ENCODE measurements at places on chromosomes 5 and 9. TPM values are rescaled to one million over a fixed set of nuclear protein-coding genes. Genes with fewer than 3 reads are reported as not detected.

Gene SLC6A7
- not detected for total RNA-seq

Gene MYOT
- not detected for total RNA-seq

Gene DMRT3
- total RNA-seq, result not detected

Gene SPINK13
- not detected for total RNA-seq

Gene PCBD2
- total RNA-seq, result 22.1 TPM

Gene CNTNAP3B
- total RNA-seq, result not detected

Gene SV2C
- total RNA-seq, result 0.19 TPM

Gene PCDHGB5
- total RNA-seq, result 0.17 TPM

DNA sequence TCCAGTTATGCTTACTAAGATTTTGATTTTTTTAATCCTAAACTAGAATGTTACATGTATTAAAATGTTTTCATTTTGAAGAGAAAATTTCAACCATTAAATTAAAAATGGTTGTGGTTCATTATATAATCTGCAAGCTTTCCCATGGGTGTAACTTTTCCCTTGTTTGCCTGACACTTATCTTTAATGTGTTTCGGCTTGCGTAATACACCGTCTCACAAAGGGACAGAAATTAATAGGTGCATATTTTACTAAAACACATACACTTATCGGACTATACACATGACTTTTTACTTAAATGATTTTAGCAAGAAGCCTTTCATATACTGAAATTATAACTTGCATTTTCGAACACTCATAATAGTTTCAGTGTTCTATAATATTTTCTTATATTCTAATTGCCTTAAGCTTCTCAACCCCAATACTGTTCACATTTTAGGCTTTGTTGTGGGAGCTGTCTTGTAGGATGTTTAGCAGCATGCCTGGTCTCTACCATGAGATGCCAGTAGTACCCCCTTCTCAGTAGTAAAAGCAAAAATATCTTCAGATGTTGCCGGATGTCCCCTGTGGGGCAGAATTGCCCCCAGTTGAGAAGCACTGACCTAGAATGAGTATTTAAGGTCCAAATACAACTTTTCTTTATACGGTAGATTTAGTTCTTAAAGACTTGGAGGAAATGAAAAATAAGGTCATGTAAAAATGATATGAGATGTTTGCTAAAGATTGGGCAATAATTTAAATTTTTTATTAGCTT lies 28.6 kb downstream of the UGCG start:
- no peak overlapping the region for H3K27ac ChIP-seq
- DNase-seq, result no peak
- H3K36me3 ChIP-seq, result peaks cover 2% of the 10 kb centered on the region
- peaks cover 38% of the 10 kb centered on the region for H3K4me1 ChIP-seq
- no peaks in the 10 kb centered on the region for H3K27me3 ChIP-seq

GRCh38 chr5:150149618-150150017 lies 6.0 kb downstream of the PDGFRB start:
- no peaks in the 10 kb centered on the region for H3K36me3 ChIP-seq
- H3K27me3 ChIP-seq, result peaks cover 12% of the 10 kb centered on the region
- no peak for DNase-seq
- H3K4me3 ChIP-seq, result no peak overlapping the region

- DNase-seq, result no peak
- H3K27ac ChIP-seq, result peak overlapping the region; percentile 99
- no peaks in the 10 kb centered on the region for H3K27me3 ChIP-seq
- peaks cover 19% of the 10 kb centered on the region for H3K36me3 ChIP-seq
- peaks cover 69% of the 10 kb centered on the region for H3K4me1 ChIP-seq
Measured at GRCh38 chr5:14674983-14675854, 10.7 kb downstream of the OTULIN start.

- no peak overlapping the region for H3K27ac ChIP-seq
- no peaks in the 10 kb centered on the region for H3K4me1 ChIP-seq
Measured at GRCh38 chr9:76542360-76542759, 83.4 kb downstream of the GCNT1 start.

GRCh38 chr9:114059047-114059803 lies 18.9 kb downstream of the AMBP start:
- no peaks in the 10 kb centered on the region for H3K4me1 ChIP-seq
- no peak overlapping the region for H3K4me3 ChIP-seq
- peaks cover 17% of the 10 kb centered on the region for H3K27me3 ChIP-seq
- no peak for DNase-seq

- H3K4me1 ChIP-seq, result no peaks in the 10 kb centered on the region
- H3K4me3 ChIP-seq, result no peak overlapping the region
- no peaks in the 10 kb centered on the region for H3K36me3 ChIP-seq
- DNase-seq, result no peak
- no peak overlapping the region for H3K27ac ChIP-seq
Measured at GRCh38 chr5:17912794-17913193, 278.5 kb downstream of the TAF11L14 start.

DNA sequence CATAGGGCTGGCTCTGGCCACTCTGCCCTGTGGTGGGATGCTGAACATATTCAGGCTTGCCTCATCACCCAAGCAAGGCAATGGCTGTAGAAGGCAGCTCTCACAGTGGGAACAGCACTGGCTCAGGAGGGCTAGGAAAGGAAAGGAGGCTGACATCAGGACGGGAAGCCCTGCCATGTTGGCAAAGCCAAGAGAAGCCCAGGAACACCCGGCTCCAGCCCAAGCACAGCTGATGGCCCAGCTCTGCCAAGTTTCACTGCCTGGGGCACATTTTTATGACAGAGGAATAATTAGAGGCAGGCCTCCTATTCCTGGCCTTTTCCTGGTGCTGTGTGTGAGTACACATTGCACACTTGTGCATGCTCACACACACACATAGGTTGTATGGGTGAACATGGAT lies 163.6 kb upstream of the SMIM23 start:
- no peak overlapping the region for H3K27ac ChIP-seq
- peaks cover 10% of the 10 kb centered on the region for H3K27me3 ChIP-seq
- DNase-seq, result no peak

DNA sequence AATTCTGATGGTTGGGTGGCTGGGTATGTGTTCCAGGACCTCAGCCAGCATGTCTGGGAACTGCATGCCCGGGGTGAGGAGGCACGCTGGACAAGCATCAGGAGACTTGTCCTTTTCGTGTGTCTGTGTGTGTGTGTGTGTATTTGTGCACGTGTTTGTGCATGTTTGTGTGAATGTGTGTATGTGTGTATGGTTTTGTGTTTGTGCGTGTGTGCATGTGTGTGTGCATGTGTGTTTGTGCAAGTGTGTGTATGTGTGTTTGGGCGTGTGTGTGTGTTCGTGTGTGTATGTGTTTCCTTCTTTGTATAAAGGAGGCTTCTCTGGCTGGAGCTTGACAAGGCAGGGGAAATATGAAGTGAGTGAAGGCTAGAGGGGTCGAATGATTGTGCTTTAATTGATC lies 491.5 kb downstream of the IRX1 start:
- H3K4me1 ChIP-seq, result no peaks in the 10 kb centered on the region
- H3K36me3 ChIP-seq, result no peaks in the 10 kb centered on the region
- no peak for DNase-seq
- no peaks in the 10 kb centered on the region for H3K27me3 ChIP-seq

GRCh38 chr5:134813407-134813806 lies 32.4 kb upstream of the C5orf24 start:
- H3K27me3 ChIP-seq, result no peaks in the 10 kb centered on the region
- peaks cover 9% of the 10 kb centered on the region for H3K4me1 ChIP-seq
- no peaks in the 10 kb centered on the region for H3K36me3 ChIP-seq
- H3K27ac ChIP-seq, result peak overlapping the region; percentile 30
- DNase-seq, result peak; percentile 33
- no peak overlapping the region for H3K4me3 ChIP-seq

DNA sequence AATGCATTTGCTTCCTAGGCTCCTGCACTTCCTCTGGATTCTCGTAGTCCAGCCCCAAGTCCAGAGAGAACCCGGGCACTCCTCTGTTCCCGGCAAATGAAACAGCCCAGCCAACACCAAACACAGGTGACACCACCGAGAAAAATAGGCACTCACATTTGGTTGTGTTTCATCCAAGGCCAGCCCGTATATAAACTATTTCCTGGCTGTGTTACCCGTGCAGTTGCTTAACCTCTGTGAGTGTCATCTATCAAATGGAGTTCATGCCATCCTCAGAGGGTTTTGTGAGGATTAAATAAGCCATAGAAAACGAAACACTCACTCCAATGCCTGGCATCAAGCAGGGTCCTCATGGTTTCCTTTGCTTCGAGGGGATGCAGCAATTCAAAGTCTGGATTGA lies 115.2 kb downstream of the BOD1 start:
- H3K4me3 ChIP-seq, result no peak overlapping the region
- no peaks in the 10 kb centered on the region for H3K4me1 ChIP-seq
- no peak for DNase-seq
- no peak overlapping the region for H3K27ac ChIP-seq
- H3K27me3 ChIP-seq, result no peaks in the 10 kb centered on the region
